ENCODE measurements at places on chromosomes 2 and 18.

DNA sequence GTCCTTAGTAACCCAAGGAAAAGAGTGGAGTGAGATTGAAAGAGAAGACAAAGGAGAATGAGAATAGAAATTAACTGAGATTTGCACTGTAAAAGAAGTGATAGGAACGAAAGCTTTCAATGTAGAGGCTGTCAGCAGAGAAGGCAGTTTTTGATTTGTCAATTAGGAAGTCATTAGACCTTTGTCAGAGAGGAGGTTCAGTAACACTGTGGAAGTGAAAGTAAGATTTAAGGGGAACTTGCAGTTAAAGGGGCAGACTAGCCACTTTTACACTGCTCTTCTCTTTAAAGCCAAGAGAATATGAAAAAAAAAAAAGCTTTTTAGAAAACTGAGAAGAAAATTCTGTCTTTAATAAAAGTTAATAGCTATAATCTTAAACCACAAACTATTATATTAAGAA is 11.5 kb upstream of the KYNU start:
- DNase-seq: peak; percentile 52

DNA sequence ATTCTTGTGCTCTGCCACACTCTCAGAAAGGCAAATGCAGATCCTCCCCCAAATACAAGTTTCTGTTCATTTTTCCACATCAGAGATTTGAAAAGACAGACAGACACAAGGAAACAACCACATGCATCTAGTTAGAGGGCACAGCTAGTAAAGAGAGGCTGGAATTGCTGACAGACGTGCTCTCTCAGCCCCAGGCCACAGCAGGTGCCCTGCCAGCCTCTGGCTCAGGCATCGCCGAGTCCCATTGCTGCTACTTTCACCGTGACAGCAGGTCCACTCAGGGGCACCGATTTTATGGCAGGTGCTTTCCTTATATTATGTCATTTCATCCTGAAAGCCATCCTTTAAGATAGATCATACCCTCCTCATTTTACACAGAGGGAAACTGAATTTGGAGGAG is 507.5 kb downstream of the EIPR1 start:
- no peak for DNase-seq

GRCh38 chr2:146068051-146068450 is 1548.1 kb upstream of the ZEB2 start:
- no peak for DNase-seq

DNA sequence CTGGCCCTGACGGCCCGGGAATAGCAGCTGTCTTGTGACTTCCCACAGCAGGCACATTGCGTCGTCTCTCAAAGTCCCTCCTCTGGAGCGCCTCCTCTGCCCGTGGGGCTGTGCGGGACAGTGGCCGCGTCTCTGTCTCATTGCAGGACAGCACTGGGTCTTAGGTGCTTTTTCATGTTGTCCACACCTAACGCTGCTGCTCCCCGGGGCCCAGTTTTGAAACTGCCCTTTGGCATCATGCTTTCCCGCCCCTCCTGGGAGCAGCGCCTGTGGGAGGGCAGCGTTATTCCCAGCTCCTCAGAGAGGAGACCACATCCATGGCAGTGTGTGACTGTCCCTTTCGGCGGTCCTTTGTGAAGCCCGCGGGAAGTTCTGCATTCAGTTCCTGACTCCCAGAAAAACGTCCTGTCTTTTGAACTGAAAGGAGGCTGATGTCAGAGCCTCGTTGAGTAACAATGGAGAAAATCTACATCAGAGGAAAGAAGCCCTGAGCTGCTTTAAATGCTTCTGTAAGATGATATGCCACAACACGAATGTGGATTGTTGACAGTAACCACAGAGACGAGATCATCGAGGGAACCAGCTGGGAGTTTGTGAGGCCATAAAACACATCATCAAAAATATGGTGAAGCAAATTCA is 226.0 kb downstream of the FAM210A start:
- no peak for DNase-seq

GRCh38 chr2:232885264-232885961 is 15.3 kb downstream of the SNORC start:
- DNase-seq: no peak

DNA sequence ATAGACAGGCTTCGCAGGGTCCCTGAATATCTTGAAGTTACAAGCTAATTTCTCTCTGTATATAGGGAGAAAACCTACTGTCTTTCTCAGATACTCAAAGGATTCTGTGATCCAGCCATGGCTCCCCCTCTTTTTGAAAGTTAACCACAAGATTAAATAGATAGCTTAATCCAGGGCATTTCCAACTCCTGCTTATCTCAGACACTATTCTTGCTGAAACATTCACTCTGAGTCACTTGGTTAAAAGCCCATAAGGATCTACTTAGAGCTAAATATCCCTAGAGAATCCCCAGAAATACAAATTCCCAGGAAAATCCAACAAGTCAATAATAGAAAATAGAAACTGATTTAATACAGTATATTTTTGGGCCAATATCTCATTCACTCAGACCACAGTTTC is 179.1 kb upstream of the LYPD1 start:
- DNase-seq: no peak

DNA sequence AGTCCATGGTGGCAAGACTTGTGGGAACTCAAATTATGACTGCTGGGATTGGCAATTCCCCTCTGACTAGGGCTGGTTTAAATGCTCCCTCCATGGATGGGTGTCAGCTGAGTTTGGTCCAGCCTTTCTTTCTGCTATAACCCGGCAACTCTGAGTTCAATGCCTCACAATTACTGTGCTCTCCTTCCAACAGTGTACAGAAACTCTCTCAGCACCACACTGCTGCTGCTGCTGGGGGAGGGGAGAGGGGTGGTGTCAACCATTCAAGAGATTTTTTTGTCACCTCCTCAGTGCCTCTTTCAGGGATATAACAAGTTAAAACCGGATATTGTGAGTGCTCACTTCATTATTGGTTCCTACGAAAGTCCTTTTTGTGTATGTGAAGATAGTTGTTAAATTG is 830.3 kb upstream of the NXPH2 start:
- DNase-seq: no peak

All from memory B cell (primary cell).